Kidney capillary endothelial cell (primary cell): ENCODE measurements at places on chromosomes 1 and 21.

DNA sequence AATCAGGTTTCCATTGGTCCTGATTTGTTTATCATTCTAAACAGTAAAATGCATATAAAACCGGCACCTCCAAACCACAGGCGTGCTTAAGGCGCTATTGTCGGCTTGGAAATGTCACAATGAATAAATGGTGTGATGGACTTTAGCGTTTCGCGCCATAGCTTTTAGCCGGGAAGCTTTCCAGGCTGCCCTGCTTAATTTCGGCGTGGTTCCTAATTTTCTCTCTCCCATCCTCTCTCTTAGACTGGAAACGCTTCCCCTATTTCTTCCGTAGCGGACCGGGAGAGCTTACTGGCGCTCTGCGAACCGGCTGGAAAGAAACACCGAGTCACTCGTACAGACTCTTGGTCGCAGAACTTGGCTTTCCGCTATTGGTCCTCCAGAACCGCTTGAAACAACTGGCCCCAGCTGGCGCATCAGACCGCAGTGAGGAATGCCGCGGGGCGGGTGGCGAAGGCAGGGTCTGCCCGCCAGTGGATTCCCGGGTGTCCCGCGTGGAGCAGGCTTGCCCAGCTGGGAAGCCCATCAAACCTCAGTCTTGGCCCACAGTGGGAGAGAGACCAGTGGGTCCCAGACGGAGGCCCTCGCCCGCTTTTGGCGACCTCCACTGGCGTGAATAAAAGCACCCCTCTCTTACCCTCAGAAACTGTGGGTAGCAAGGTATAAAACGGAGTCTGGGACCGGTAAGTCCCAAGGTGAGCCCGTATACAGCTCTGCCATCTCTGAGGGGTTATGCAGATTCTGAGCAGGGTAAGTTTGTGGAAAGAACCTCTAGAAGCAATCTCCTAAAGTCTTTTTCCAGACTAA is 4.0 kb upstream of the LHX8 start:
- no peak for DNase-seq

GRCh38 chr21:37060296-37060695 is 12.6 kb downstream of the PIGP start:
- peak; percentile 77 for DNase-seq

GRCh38 chr1:200022239-200022804 is 5.2 kb upstream of the NR5A2 start:
- DNase-seq = no peak

GRCh38 chr1:167797015-167797414 is 75.2 kb downstream of the MPZL1 start:
- DNase-seq = peak; percentile 90

- DNase-seq = no peak
These were observed 103.2 kb downstream of the DMRTB1 start for GRCh38 chr1:53562291-53562980.

- DNase-seq = no peak
These were observed 7.0 kb downstream of the TINAGL1 start for GRCh38 chr1:31583082-31583994.
